ENCODE measurements at places on chromosomes 11 and 22.

GRCh38 chr11:68528630-68529029 is 68.1 kb downstream of the PPP6R3 start:
- no peak for DNase-seq

GRCh38 chr11:64321533-64321932 is 3.6 kb downstream of the PRDX5 start:
- DNase-seq = no peak

- no peak for DNase-seq
Observed at GRCh38 chr11:12266132-12266531, 111.2 kb upstream of the PARVA start.

DNA sequence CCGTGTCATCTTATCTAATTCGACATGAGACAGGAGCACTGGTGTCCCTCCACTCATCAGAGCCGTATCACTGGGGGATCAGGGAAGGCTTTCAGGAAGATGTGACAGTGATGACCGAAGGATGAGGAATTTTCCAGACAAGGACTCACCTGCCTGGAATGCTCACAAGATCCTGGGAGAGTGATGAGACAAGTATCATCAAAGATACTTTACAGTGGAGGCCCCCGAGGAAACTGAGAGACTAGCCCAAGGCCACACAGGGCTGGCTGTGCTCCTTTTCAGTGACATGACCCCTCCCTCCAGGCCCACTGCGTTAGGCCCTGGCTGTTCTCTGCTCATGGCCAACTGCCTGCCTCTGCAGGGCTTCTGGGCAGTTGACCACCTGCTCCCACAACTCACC is 13.0 kb downstream of the CLPB start:
- DNase-seq = no peak

- no peak for DNase-seq
Observed at GRCh38 chr11:58776891-58777710, 45.4 kb upstream of the GLYAT start.

GRCh38 chr11:65317025-65317786 is 2.5 kb downstream of the CDC42EP2 start:
- no peak for DNase-seq

DNA sequence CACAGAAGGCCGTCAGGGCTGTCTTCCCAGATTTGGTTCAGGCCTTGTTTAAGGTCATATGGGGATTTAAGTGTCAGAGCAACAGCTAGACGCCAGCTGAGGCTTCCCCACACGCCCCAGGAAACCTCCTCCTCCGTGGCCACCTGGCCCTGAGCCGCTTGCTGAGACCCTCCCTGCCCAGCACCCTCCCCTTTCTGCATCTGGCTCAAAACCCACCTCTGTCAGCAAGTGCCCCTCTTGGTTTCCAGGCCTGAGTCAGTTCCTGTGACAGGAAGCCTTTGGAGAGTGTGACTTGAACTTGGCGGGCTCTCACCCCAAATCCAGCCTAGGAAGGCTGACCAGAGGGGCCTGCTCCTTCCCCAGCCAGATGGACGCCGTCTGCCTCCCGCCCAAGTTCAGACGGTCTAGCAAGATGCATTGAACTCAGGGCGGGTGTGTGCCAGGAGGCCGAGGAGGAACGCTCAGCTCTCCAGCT is 561 bp downstream of the FXYD2 start:
- DNase-seq = no peak

- no peak for DNase-seq
Observed at GRCh38 chr11:64008914-64009633, 22.8 kb downstream of the OTUB1 start.

DNA sequence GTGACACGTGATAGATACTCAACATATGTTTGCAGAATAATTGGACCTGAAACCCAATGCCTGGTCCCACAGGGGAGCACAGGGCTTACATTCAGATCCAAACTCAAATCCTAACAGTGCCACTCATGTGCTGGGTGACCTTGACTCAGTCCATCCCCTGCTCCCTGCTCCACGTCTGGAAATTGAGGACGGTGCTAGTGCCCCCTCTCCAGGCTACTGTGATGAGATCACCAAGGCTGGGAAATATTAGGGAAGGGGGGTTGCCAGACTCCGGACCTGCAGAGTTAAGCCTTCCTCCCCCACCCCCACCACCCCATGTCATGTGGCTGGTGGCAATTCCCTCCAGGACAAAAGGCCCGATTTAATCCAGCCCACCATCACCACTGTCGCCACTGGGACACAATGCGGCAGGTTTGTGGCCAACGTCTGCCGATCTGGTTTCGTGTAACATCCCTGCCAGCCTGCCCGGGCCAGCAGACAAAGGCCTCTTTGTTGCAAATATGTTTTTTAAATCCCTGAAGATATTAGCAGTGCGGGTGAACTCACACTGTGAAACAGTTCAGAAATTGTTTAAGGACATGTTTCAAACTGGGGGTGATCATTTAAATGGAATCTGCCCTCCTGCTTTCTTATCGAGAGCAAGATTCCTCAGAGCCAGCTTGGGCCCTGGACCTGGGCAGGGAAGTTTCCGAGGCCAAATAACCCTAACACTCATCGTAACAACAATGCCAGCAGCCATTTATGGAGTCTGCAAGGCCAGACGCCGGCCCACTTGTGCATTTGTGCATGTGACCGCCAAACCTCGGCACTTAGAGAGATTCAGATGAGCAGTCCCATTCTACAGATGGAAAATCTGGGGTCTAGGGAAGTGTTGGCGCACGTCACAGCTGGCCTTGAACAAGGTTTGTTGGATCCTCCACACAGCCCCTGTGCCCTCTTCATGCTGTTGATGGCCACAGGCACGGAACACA is 19.6 kb upstream of the MN1 start:
- DNase-seq = no peak
